ENCODE measurements at places on chromosomes 5 and 9.

- no peak for DNase-seq
These were observed 86.7 kb downstream of the PHF2 start for GRCh38 chr9:93662952-93663572.

- DNase-seq: no peak
These were observed 79.7 kb upstream of the ZNF366 start for GRCh38 chr5:72586788-72587530.

DNA sequence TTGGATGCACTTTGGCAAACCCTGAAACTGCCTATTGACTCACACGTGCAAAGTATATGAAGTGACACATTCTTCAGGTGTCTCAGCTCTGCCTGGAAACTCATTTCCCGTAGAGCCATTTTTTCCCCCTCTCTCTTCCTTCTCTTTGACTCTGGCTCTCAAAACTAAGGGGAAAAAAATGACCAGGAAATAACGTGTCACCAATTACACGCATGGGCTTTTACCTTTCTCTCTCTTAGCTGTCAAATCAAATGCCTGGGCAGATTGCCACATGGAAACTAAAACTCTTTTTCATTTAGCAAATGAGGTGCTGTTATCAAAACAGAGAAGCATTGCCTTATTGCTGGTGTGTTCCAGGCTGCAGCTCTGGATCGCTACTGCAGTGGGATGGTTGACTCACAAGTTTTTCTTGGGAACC lies 18.3 kb upstream of the IFNK start:
- no peak for DNase-seq

DNA sequence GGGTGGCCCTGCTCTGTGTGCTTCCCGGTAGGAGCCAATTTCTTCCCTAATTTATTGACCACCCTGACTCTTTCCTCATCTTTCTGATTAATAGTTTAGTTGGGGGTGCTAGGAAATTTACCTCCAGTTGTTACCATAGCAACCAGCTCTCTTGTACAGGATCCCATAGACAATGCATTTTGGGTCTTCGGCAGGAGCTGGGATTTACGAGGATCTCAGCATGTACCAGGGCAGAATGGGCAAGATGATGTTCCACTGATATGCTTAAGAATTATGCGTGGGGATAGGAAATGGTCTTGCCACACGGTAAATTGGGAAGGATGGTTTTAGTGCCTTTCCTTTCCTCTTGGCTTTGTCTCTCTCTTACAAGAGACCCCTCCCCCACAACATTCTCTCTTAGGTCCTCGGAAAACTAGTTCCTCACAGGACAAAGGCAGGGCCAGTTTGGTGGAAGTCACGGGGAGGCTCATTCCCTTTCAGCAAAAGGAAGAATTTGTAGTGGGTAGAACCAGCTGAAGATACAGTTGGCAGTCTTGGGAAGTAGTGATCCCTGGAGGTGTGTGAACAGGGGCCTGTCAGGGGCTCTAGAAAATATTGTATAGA lies 133.4 kb upstream of the SHB start:
- DNase-seq: no peak

DNA sequence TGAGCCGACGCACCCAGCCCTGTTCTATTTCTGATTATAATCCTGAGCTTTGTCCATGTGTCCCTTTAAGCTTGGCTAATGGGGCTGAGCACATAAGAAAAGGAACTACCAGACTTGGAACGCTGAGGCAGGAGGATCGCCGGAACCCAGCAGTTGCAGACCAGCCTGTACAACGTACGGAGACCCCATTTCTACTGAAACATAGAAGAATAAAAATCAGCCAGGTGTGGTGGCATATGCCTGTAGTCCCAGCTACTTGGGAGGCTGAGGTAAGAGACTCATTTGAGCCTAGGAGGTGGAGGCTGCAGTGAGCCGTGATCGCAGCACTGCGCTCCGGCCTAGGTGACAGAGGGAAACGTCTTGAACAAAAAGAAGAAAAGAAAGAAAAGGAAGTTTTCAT lies 22.3 kb downstream of the TRIM7 start:
- no peak for DNase-seq

DNA sequence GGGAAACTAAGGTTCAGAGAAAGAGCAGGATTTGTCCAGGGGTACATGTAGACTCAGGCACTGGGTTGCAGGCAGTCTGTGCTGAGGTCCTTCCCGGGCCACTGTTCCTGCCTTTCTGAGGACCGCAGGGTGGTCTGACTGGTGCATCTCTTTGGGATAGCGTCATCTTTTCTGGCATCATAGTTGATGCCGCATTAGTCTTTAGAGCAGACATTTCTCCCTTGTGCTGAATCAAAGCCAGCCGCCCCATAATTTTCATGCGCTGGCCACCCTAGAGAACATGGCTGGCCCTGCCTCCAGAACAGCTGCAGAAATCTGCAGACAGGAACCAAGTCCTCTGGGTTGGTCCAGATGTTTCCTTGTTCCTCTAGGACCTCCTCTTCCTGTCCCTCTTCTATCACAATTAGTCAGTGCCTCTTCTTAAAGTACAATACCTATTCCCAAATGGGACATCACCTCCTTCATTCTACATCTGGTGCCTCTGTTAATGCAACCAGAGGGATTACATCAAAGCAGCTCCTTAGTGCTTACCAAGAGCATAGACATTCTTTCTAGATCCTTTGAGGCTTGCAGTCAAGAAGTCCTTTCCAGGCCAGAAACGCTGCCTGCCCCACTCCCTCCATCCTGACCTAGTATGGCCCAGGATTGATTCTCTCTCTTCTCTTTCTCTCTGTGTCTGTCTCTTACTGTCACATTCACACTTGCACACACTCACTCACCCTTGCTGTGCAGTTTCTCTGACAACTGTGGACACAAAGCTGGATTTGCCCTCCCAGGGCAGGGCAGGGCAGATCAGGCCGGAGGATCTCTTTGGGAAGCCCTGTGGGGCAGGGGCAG lies 42.0 kb upstream of the ORM1 start:
- no peak for DNase-seq

DNA sequence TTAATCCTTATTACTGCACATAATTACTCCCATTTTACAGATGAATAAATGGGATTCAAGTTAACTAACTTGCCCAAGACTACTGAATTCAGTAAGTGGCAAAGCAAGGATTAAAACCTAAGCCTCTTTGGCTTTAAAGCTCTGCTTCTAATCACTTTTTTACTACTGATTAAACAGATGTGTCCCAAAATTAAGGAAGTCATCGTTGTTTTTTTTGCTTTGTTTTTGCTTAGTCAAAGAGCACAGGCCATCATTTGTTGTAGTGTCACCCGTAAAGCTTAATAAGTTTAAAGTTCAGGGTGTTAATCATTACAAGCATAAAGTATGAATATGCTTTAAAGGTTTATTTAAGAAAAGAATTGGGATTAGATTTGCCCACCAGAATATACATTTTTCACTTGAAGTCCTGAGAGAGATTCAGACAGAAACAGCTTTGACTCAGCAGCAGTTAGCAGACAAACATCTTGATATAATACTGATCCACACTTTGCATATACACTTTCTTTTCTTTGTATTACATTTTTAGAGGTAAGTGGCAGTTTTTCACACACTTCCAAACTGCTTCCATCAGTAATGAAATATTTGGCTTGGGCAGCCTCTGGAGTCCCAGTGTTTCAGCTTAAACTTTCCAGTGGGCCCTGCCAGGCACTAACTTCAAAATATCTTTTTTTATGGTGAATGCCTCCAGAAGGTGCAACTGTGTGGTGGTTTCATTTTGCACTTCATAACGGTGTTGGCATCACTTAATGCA lies 52.7 kb downstream of the PIK3R1 start:
- no peak for DNase-seq

DNA sequence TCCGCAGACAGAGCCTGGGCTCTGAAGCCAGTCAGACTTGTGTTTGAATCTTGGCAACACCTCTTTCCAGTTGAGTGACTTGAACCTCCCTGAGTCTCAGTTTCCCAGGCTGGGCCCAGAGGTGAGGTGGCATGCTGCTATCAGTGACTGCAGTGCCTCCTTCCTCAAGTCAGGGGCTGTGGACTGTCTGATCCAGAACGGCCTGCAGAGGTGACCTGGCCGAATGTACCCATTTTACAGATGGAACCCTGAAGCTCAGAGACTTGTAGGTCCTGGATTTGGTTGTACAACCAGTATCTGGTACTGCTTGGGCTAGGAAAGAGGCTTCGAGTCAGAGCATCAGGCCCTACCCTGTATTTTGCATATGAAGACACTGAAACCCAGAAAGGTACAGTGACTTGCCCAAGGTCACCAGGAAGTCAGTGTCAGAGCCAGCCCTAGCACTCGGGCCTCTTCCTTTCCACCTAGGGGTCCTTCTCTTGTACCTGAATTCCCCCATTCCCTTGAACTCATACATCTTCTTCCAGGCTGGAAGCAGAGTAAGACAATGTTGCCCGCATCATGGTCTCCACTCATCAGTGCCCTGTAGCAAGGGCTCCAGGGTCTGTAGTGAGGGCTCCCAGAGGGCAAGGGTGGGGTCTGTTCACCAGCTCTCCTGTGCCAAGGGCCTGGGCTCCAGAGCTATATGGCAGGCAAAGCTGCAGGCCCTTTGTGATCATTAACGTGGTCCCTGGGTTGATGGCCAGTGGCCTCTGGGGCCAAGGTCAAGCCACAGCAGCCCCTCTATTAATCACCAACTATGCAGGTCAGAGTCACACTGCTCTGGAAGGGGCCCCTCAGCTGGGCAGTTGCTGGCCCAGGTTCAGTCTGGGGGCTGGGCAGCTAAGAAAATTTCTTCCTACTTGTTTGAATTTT lies 28.5 kb downstream of the GSN start:
- DNase-seq: no peak

- no peak for DNase-seq
These were observed 65.7 kb upstream of the FANCC start for GRCh38 chr9:95383185-95383676.

DNA sequence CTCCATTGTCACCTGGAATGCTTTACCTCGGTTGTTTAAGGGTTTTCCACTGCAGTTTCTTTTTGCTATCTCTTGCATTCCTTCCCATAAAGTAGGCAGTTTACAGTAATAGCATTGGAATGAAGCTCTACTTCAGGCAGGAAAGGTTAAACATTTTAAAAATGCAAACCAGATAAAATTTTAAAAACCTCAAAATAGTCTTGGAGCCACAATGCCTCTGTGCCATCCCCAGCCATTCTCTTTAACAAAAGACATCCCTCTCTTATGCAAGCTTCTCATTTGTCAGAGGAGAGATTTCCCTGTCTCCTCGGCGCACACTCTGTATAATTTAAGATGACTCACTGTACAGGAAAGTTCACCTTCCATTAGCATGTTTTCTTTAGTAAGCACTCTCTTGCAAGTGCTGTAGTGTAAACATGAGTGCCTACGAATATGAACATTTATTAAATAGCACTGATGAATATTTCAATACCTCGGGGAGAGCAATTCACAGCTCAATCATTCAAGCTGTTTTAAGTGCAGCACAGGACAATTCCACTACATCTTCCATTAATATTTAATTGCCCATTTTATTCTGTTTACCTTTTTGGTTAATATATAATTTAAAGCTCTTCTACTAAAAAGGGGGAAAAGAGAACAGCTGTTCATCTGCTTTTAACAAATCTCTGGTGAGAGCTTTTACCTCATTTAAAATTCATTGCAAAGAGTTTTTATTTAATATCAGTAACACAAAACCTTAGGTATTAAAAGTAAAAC lies 343.6 kb downstream of the SPATA31D1 start:
- no peak for DNase-seq

GRCh38 chr5:128649192-128649591 lies 111.1 kb upstream of the FBN2 start:
- DNase-seq: no peak

- no peak for DNase-seq
These were observed 64.3 kb upstream of the C6 start for GRCh38 chr5:41277476-41278245.

GRCh38 chr5:151612689-151613427 lies 21.7 kb upstream of the FAT2 start:
- DNase-seq: peak; percentile 63

GRCh38 chr5:150639751-150640150 lies 709 bp upstream of the SYNPO start:
- DNase-seq: no peak

GRCh38 chr9:71562140-71562539 lies 206.2 kb downstream of the CEMIP2 start:
- DNase-seq: no peak

DNA sequence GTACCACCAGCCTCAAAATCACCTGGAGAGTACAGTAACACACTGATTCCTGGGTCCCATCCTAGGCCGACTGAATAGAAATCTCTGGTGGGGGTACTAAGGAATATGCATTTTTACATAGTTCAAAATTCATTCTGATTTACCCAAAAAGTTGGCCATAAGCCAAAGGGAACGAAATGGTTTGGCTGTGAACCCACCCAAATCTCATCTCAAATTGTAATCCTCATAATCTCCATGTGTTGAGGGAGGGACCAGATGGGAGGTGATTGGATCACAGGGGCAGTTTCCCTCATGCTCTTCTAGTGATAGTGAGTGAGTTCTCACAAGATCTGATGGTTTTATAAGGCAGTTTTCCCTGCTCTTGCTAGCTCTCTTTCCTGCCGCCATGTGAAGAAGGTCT lies 31.1 kb downstream of the MEGF9 start:
- no peak for DNase-seq

DNA sequence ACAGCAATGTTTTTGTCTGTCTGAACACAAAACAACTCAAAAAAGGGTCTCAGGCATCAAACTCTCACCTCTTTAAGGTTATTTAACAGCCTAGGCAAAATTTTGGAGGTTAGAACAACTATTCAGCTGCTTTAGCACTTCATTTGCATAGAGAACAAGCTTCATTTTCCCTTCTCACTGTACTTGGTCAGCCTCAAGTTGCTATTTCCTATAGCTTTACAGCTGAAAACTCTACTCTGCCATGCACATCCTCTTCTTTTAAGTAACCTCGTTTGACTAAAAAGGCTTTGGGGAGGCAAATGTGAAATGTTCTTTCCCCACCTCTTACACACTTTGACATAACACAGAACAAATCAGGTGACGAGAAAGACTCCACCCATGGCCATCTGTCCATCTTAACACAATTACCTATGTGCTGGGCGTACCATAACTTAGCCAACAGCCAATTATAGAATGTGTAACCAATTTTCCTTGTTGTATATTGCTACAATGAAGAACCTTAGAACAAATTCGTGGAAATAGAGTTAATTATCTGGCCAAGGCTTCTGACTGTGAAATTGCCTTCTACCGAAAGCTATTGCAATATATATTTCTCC lies 195.7 kb downstream of the DCP2 start:
- DNase-seq: no peak

DNA sequence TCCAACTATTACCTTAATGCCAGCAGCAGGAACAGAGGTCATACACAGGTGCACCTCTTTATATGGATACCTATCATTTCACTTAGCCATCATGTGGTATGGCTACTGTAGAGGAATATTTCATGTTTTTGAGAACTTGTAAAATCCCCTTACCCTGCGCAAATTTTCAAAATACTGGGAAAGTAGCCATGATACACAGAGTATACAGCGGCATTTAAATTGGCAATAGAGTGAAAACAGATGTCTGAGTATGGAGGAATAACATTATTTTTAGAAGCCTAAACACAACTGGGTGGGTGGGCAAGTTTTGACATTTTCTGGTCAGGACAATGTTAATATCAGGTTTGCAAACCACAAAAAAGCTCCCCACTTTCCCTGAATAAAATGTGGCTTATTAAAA lies 109.5 kb downstream of the SMIM23 start:
- DNase-seq: no peak

GRCh38 chr9:33443464-33444154 lies 3.8 kb downstream of the AQP3 start:
- DNase-seq: no peak

GRCh38 chr5:83721953-83722901 lies 1.6 kb upstream of the HAPLN1 start:
- no peak for DNase-seq

Measured in GM18507 (cell line).